ENCODE measurements at places on chromosomes 4 and X.

GRCh38 chr4:53895137-53895536 lies 169.3 kb downstream of the CHIC2 start:
- no peak for DNase-seq

- DNase-seq: no peak
These were observed 1513.4 kb upstream of the AGA start for GRCh38 chr4:178955614-178956013.

- no peak for DNase-seq
These were observed 69.2 kb downstream of the SRPX start for GRCh38 chrX:38151441-38151840.

DNA sequence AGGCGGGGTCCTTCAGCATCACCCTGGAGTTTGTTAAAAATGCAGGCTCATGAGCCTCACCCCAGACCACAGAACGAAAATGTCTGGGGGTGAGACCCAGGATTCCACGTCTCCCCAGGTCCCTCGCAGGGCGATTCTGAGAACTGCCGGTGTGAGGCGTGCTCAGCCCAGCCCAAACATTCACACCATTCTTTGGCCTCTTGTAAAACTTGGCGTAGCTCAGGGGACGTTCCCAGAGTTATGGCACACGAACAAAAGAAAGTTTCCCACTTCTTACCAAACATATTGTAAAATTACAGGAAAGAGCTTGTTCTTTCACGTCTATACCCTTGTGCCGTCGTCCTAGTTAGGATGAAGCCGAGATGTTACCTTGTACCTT lies 12.9 kb downstream of the CD99 start:
- DNase-seq: no peak

GRCh38 chr4:101818362-101818761 lies 27.8 kb downstream of the BANK1 start:
- no peak for DNase-seq

GRCh38 chr4:7970361-7970946 lies 30.8 kb upstream of the AFAP1 start:
- DNase-seq: no peak

DNA sequence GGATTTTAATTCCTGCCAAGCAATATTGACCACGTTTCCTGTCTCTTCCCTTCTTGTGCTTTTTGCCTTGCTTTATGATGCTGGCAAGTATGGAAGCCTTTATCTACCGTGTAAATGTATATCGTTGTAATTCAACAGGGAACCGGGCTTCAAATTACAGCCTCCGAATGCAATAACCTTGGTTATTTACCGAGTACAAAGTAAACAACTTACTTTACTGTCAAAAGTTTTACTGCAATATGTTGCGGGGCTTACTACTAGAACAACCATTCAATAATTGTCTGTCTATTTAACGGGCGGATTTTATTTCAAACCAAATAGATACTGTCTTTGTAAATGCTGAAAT lies 73.1 kb downstream of the PALLD start:
- no peak for DNase-seq

DNA sequence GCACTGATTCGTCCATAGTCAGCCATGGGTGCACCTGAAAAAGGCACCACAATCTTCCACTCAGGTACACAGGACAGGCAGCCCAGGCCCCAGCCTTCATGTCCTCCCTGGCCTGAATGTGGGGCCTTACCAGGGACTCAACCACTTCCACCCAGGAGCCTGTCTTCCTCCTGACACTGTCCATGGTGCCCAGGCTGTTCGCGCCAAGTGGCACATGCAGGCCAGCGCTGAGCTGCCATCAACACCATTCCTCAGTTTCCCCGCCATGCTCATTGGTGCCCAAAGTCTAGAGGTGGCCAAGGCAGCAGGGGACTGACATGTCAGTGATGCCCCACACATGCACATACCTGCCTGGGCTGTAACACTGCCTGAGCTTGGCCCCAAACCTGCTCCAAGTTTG lies 322.2 kb upstream of the POU3F4 start:
- DNase-seq: no peak

- DNase-seq: no peak
These were observed 21.0 kb downstream of the PLS3 start for GRCh38 chrX:115581759-115582615.

GRCh38 chr4:139443661-139444060 lies 10.3 kb upstream of the RAB33B start:
- no peak for DNase-seq

DNA sequence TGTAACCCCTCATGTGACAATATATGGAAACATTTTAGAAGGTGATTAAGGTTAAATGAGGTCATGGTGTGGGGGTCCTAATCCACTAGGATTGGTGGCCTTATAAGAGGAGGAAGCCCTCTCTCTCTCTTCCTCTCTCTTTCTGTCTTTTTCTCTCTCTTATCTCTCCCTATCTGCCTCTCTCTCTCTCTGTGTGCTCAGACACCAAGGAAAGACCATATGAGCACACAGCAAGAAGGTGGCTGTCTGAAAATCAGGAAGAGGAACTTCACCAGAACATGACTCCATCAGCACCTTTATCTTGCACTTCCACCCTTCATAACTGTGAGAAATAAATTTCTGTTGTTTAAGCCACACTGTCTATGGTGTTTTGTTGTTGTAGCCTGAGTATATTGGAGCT lies 1472.2 kb downstream of the PCDH7 start:
- no peak for DNase-seq

DNA sequence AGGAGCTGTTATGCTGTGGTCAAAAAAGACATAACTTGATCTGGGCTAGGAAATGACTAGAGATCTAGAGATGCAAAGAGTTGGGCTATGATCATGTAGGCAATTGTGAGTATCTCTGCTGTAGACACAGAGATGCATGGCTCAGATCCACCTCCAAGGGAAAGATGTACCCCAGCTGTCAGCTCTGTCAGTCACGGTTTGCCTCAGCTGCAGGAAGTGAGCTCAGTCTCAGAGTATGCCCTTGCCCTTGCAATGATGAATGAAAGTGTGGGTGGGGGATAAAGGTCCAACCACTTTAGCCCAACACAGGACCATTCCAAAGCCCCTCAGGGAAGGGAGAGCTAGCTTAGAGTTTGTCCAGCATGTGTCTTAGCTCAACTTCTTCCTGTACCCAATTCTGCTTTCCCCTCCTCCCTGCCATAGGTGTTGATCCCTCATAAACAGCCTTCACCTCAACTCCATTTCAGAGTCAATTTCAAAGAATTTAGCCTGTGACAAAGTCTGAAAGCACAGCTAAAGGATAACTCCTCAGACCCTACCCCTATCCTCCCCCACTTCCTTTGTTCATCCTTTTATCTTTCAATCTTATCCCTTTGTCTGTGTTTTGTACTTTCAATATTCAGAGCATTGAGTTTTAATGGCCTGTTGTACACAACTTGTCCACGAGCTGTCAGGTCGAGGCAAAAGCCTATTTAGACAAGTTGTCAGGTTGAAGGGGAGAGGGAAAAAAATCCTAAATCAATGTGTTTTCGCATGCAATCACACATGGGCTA lies 90.6 kb downstream of the MID1IP1 start:
- peak; percentile 33 for DNase-seq

DNA sequence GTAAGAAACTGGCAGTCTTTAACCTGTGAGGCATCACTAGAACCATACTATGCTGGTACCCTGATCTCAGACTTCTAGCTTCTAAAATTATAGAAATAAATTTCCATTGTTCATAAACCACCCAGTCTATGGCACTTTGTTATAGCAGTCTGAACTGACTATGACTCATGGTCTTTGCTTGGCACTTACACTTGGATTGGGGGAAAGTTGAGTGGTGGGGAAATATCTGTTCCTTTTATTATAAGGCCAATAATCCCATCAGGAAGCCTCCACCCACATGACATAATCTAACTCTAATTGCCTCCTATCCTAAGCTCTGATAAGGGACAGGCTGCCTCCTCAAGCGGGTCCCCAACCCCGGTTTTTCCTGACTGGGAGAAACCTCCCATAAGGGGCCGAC lies 61.4 kb upstream of the PACRGL start:
- no peak for DNase-seq

DNA sequence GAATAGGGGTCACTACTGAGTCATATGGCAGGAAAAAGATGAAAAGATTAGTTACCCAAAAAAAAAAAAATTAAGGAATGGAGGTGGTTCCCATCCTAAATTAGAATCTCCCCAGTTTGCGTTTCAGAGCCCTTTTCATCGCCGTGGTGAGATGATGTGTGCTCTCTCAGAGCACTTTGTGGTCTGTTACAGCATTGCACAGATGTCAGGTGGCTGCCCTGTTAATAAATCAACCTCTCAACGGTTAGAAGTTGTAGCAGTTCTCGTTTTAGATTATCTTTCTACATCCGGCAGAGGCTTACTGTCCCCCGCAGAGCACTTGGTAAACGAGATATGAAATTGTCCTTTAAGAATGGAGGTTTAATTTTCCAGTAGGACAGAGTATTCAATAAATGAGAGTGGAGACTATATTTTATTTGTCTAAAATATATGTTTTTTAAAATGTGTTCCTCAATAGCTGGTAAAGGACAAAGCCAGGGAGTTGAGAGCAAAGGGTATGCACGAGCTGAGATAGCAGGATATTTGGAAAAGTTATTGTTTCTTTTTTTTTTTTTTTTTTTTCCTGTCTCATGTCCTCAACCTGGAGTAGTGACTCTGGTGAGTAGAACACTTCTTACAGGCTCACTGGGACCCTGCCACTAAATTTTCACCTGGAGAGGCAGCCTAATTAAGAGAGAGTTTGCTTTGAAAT lies 26.9 kb downstream of the AFF1 start:
- no peak for DNase-seq

- DNase-seq: peak; percentile 50
These were observed 1.3 kb downstream of the LDB2 start for GRCh38 chr4:16896881-16897750.

GRCh38 chrX:39169976-39170375 lies 368.7 kb downstream of the MID1IP1 start:
- no peak for DNase-seq

DNA sequence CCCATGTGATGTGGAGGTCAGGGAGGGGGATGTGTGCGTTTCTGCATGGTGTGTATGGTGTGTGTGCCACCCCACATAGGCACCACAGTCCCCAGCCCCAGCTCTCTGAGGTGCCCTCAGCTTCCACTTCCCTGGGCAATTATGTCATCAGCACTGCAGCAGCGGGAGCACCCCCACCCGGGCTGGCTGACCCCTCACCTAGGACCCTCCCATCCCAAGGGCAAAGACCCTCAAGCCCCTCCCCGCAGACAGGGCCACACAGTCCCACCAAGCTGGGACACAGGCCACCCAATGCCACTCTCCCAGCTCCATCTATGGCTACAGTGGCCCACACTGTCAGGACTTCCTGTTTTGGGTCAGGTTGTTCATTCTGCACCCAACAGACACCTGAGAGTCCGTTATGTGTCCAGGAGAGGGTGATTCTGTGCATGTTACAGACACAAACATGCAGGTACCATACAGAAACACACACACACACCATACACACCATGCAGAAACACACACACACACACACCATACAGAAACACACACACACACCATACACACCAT lies 75.2 kb downstream of the JAKMIP1 start:
- DNase-seq: no peak

- DNase-seq: no peak
These were observed 307.0 kb upstream of the HS3ST1 start for GRCh38 chr4:11735651-11736050.

- DNase-seq: no peak
These were observed 248.1 kb downstream of the C4orf33 start for GRCh38 chr4:129344058-129344457.

GRCh38 chrX:121569609-121570008 lies 522.2 kb downstream of the GLUD2 start:
- DNase-seq: no peak

- DNase-seq: no peak
These were observed 451.1 kb downstream of the RPA4 start for GRCh38 chrX:97334850-97335249.

- DNase-seq: no peak
These were observed 31.6 kb downstream of the SH3KBP1 start for GRCh38 chrX:19855700-19856381.

DNA sequence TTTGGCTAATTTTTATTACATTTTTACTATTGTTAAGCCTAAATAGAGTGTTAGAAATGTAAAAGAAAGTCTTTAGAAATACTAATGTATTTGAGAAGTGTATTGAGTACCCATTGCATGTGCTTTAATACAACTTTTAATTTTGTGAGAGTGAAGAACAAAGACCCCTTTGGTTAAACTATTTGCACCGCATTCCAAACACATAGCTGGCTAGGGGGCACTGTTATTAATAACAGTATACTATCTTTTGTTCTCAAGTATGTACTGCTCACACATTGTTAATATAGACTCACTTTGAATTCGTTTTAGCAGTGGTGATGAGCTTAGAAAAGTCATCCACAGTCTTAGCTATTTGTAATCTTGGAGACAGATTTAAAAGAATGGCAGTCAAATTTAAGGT lies 106.1 kb downstream of the CLDN22 start:
- DNase-seq: no peak

DNA sequence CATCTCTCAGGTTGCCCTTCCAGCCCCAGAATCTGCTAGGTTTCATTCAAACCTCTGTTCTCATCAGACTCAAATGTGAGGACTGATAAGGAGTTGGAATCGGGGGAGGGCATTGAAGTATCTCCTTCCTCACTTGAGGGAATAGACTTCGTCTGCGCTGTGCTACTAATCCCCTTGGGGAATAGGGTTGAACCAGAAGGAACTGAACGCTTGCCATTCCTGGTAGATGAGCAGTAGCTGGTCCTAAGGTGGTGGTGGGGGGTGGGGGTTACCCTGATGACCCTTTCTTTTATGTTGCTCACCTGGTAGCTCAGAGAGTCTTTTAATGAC lies 692 bp upstream of the SLC9A7 start:
- no peak for DNase-seq

DNA sequence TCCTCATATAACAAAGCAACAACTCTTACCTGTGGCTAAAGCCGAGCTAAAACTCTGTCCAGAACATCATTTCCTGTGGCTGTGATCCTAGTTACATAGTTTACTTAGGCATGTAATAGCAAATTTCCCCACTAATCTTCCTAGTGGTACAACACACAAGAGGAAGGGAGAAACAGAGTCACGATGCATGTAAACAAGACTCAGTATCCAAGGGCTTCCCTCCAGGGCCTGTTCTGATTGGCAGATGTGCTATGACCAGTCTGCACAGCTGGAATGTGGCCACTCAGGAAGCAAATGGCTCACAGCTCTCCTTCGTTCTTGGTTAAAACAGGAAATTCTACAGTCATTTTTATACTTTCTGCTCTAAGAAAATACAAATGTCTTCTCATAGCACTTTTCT lies 49.2 kb upstream of the PRSS48 start:
- DNase-seq: peak; percentile 18
